ENCODE measurements at places on chromosomes 6 and 20. TPM values are rescaled to one million over a fixed set of nuclear protein-coding genes. Genes with fewer than 3 reads are reported as not detected.

MUC21 gene
- total RNA-seq: not detected

SIGLEC1 gene
- 12.2 TPM for total RNA-seq

FGD2 gene
- 27.5 TPM for total RNA-seq

ACTL10 gene
- 2.6 TPM for total RNA-seq

METTL24 gene
- 27.6 TPM for total RNA-seq

SPTLC3 gene
- total RNA-seq: 4.5 TPM

WFDC5 gene
- not detected for total RNA-seq

ASIP gene
- not detected for total RNA-seq

LST1 gene
- total RNA-seq: 4.9 TPM

LHFPL5 gene
- not detected for total RNA-seq

FOXQ1 gene
- total RNA-seq: not detected

KIAA1755 gene
- total RNA-seq: 45.4 TPM

HFE gene
- total RNA-seq: 10.1 TPM

FAM209A gene
- total RNA-seq: not detected

POM121L2 gene
- total RNA-seq: not detected

SLC32A1 gene
- not detected for total RNA-seq

SNPH gene
- total RNA-seq: 14.6 TPM

BPIFB4 gene
- total RNA-seq: not detected

ISM1 gene
- 25.1 TPM for total RNA-seq

SNAP91 gene
- total RNA-seq: 3.0 TPM

ADGRB3 gene
- total RNA-seq: 2.4 TPM

TP53RK gene
- 19.3 TPM for total RNA-seq

CTAGE9 gene
- not detected for total RNA-seq

FAM83C gene
- total RNA-seq: not detected

GSTA2 gene
- total RNA-seq: not detected

PHACTR1 gene
- total RNA-seq: 42.9 TPM

MEP1A gene
- total RNA-seq: not detected

ANGPT4 gene
- 1.4 TPM for total RNA-seq

HLA-DMB gene
- 13.5 TPM for total RNA-seq

ZNF391 gene
- total RNA-seq: 1.6 TPM

EFCAB8 gene
- 1.5 TPM for total RNA-seq

TEAD3 gene
- 68.3 TPM for total RNA-seq

KHDC1L gene
- not detected for total RNA-seq

COL10A1 gene
- not detected for total RNA-seq

WFDC10B gene
- total RNA-seq: not detected

SLC22A23 gene
- 9.7 TPM for total RNA-seq

AHCY gene
- total RNA-seq: 38.7 TPM

MBOAT1 gene
- 6.8 TPM for total RNA-seq

CALHM4 gene
- total RNA-seq: not detected

SLC12A5 gene
- total RNA-seq: not detected

TREM1 gene
- 11.7 TPM for total RNA-seq

SH3BGRL2 gene
- 29.1 TPM for total RNA-seq

TUBE1 gene
- 27.3 TPM for total RNA-seq

PABPC1L gene
- 29.5 TPM for total RNA-seq

All from thoracic aorta (tissue), 2 donors.